ENCODE measurements at places on chromosomes 1 and 21. TPM values are rescaled to one million over a fixed set of nuclear protein-coding genes. Genes with fewer than 3 reads are reported as not detected.

- no peaks in the 10 kb centered on the region for H3K36me3 ChIP-seq
- DNase-seq: no peak
- H3K4me3 ChIP-seq: no peak overlapping the region
- no peaks in the 10 kb centered on the region for H3K27me3 ChIP-seq
- no peaks in the 10 kb centered on the region for H3K4me1 ChIP-seq
These were observed 24.5 kb downstream of the TMPRSS2 start for GRCh38 chr21:41483415-41483814.

DNA sequence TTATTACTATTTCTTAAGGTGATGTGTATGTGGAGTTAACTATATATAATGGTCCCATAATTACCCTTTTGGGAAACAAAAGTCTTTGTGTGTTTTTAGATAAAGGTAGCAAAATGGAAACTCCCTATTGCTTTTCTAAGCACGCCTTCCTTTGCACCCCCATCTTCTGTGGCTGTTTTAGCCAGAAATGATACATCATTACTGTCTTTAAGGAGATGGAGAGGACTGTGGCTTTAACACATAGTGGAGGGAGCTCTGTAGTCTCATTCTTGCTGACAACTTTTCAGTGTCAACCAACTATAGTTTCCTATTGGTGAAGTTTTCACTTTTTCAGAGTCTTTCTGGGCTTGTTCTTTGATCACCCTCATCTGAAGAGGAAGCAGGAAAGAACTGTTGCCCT is 1.0 kb downstream of the APOBEC4 start:
- peak overlapping the region; percentile 93 for H3K27ac ChIP-seq
- peak; percentile 50 for DNase-seq
- peak overlapping the region; percentile 9 for H3K4me3 ChIP-seq
- no peaks in the 10 kb centered on the region for H3K36me3 ChIP-seq

DNA sequence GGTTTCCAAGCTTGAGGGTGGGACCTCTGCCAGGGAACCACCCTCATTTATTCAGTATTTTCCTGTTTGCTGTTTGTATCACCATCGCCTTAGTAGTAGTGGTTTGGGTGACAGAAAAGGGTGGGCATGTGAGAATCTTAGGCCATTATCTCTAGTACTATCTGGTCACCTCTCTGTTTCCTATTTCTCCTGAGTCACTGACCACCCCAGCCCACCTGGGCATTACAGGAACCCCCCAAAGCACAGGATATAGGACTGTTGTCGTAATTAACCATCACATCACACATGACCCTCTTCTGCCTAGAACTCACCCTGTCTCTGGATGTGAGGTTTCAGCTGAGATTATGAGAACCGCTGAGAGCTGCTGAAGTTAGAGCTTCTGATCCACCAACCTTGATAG is 60.4 kb downstream of the IL23R start:
- no peaks in the 10 kb centered on the region for H3K27me3 ChIP-seq
- H3K27ac ChIP-seq: no peak overlapping the region
- H3K4me1 ChIP-seq: peaks cover 11% of the 10 kb centered on the region
- no peak overlapping the region for H3K4me3 ChIP-seq
- DNase-seq: no peak

GRCh38 chr1:72006092-72006491 is 276.2 kb downstream of the NEGR1 start:
- no peak overlapping the region for H3K27ac ChIP-seq
- no peak for DNase-seq
- no peak overlapping the region for H3K4me3 ChIP-seq
- no peaks in the 10 kb centered on the region for H3K27me3 ChIP-seq
- no peaks in the 10 kb centered on the region for H3K36me3 ChIP-seq

- H3K36me3 ChIP-seq: no peaks in the 10 kb centered on the region
- H3K27ac ChIP-seq: no peak overlapping the region
- H3K27me3 ChIP-seq: no peaks in the 10 kb centered on the region
These were observed 784.5 kb downstream of the BRINP3 start for GRCh38 chr1:189693140-189693539.

DNA sequence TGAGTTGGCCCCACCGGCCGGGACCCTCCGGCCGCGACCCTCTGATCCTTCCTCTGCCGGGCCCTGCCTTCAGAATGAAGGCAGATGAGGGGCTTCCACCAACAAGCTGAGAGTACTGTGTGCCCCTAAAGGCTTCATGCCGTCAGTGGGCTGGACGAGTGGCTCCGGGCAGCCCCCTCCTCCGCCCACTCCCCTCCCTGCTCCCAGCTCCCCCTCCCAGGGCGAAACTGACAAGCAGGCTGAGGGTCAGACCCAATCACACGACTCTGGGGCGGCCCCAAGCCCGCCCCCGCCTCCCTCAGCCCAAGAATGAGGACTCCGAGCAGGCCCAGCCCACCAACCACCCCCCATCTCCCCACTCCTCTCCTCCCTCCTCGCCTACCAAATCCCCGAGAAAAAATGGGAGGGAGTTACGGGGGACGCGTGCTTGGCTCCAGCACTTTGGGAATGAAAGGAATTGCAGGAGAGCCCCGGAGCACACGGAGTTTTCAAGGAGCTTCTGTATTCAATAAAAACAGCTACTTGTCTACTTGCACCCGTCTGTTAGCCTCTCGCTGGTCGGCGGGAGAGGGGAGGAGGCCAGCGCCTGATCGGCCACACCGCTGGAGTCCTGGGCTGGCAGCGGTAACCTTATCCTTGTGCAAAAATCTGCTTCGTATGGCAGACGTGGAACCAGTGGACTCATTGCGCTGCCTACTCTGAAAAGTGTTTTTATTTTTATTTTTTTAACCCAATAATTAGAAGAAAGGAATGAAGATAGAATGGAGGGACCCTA is at the start of gene COL11A1:
Gene COL11A1 (minus strand): TSS at position 147 of the 775 bp plus-strand sequence. CDS start 344 bp downstream, outside the sequence.
- no peak for DNase-seq
- H3K27ac ChIP-seq: no peak within 1 kb of the TSS
- H3K27me3 ChIP-seq: peaks cover 18% of the 10 kb centered on the region
- peaks cover 7% of the 10 kb centered on the region for H3K4me1 ChIP-seq

DNA sequence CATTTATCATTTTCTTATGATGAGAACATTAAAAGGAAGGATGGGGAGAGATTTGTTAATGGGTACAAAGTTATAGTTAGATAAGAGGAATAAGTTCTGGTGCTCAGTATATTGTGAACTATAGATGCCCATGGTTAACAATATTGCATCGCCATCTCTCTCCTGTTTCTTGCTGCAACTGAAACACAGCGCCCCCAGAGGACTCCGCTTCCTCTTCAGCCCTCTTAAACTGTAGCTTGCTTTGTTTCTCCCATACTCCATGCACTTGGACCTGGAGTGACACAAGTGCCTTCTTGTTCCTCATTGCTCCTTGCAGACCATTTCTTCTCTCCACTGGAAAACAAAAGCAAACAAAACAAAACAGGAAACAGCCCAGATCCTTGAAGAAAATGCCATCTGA is 70.1 kb upstream of the NTPCR start:
- no peak overlapping the region for H3K27ac ChIP-seq
- H3K27me3 ChIP-seq: no peaks in the 10 kb centered on the region
- DNase-seq: peak; percentile 41
- peaks cover 8% of the 10 kb centered on the region for H3K4me1 ChIP-seq
- H3K4me3 ChIP-seq: no peak overlapping the region

- no peak overlapping the region for H3K4me3 ChIP-seq
- peak; percentile 12 for DNase-seq
- no peaks in the 10 kb centered on the region for H3K36me3 ChIP-seq
- peaks cover 7% of the 10 kb centered on the region for H3K27me3 ChIP-seq
These were observed 143.8 kb downstream of the TNFSF18 start for GRCh38 chr1:172906778-172907592.

- H3K27ac ChIP-seq: no peak overlapping the region
- H3K4me3 ChIP-seq: no peak overlapping the region
- no peaks in the 10 kb centered on the region for H3K27me3 ChIP-seq
- no peaks in the 10 kb centered on the region for H3K36me3 ChIP-seq
- DNase-seq: peak; percentile 7
These were observed 436.4 kb downstream of the PLA2G4A start for GRCh38 chr1:187264995-187265602.

GRCh38 chr1:26998429-26999300 is 5.2 kb downstream of the TRNP1 start:
- peaks cover 4% of the 10 kb centered on the region for H3K4me1 ChIP-seq
- H3K4me3 ChIP-seq: no peak overlapping the region
- H3K27me3 ChIP-seq: peaks cover 25% of the 10 kb centered on the region

DNA sequence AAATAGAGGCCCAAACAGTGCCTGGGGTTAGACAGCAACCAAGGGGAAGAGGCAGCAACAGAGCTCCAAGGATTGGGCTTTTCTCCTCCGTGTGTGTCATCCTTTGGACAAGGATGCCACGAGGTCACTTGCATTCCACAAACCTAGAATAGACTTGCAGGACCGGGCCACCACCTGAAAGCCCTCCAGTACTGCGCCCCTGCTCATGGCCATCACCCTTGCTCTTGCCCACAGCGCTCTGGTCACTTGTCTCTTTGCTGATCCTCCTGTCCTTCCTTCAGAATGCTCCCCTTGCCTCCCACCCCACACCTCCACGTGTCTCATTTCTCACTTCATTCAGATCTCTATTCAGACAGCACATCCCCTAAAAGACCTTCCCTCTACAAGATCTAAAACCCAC is 247.4 kb downstream of the MATN1 start:
- H3K36me3 ChIP-seq: peaks cover 4% of the 10 kb centered on the region
- no peak for DNase-seq
- no peak overlapping the region for H3K4me3 ChIP-seq
- no peaks in the 10 kb centered on the region for H3K4me1 ChIP-seq
- no peak overlapping the region for H3K27ac ChIP-seq
- peaks cover 7% of the 10 kb centered on the region for H3K27me3 ChIP-seq

- no peak overlapping the region for H3K27ac ChIP-seq
- no peaks in the 10 kb centered on the region for H3K36me3 ChIP-seq
- peaks cover 9% of the 10 kb centered on the region for H3K27me3 ChIP-seq
- no peak for DNase-seq
- H3K4me3 ChIP-seq: no peak overlapping the region
- peaks cover 5% of the 10 kb centered on the region for H3K4me1 ChIP-seq
These were observed 53.5 kb downstream of the GLIS1 start for GRCh38 chr1:53685272-53686051.

GRCh38 chr21:41802198-41802584 is 35.3 kb upstream of the RIPK4 start:
- H3K27ac ChIP-seq: no peak overlapping the region
- DNase-seq: no peak
- no peaks in the 10 kb centered on the region for H3K27me3 ChIP-seq

DNA sequence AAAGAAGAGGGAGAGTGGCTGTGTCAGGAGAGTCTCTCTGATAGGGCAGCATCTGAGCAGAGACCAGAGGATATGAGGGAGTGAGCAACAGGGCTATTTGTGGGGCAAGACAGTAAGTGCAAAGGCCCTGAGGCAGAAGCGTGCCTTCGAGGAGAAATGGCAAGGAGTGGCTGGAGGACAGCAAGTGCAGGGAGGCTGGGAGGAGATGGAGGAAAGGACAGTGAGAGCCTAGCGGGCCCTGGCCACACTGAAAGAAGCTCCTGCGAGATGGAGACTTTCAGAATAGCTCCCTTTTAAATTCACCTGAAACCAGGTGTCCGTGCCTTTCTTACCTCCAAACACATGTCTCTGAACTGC is 25.2 kb downstream of the EXOC8 start:
- no peak for DNase-seq
- H3K27me3 ChIP-seq: no peaks in the 10 kb centered on the region
- no peak overlapping the region for H3K27ac ChIP-seq
- no peaks in the 10 kb centered on the region for H3K4me1 ChIP-seq
- no peaks in the 10 kb centered on the region for H3K36me3 ChIP-seq

GRCh38 chr1:246779561-246780175 is 55.5 kb downstream of the SCCPDH start:
- no peak overlapping the region for H3K4me3 ChIP-seq
- H3K36me3 ChIP-seq: peaks cover under 1% of the 10 kb centered on the region
- H3K27me3 ChIP-seq: no peaks in the 10 kb centered on the region
- no peak for DNase-seq

The SEMA6C gene
- 3.5 TPM for total RNA-seq

The TRIM17 gene
- total RNA-seq: 1.2 TPM

The CFHR4 gene
- total RNA-seq: not detected

The PLA2G2F gene
- total RNA-seq: not detected

The OR2T35 gene
- not detected for total RNA-seq

The FMN2 gene
- not detected for total RNA-seq

The TMEM50A gene
- total RNA-seq: 98.0 TPM
